ENCODE measurements at places on chromosomes 7 and 10.

GRCh38 chr7:113217314-113217713 is 99.0 kb upstream of the SMIM30 start:
- peak; percentile 76 for DNase-seq

- no peak for DNase-seq
Measured at GRCh38 chr7:66758950-66759628, 18.6 kb downstream of the RABGEF1 start.

DNA sequence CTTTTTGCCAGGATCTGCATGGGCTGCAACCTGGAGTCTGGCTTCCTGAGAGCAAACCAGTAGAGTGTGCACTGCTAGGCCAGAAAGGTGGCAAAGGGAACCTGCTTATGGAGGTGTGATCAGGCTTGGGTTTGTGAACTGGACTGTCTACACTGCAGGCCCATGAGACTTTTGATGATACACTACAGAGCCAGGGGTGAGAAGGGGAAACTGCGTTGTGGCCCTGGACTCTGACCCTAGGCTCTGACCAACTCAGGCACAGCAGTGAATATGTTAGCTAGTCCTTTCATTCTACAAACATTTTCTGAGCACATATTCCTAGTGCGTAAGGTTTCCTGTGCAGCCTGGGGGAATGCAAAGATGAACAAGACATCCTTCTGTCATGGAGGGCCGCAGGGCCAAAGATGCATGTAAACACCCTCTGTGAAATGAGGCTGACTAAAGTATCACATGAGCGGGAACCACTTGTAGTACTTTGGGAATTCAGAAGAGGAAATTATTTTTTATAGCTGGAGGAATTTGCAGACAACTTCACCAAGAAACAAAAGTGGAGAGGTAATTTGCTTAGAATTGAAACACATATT is 63.8 kb upstream of the HPS1 start:
- no peak for DNase-seq

- no peak for DNase-seq
Measured at GRCh38 chr10:23293145-23293724, 51.4 kb downstream of the C10orf67 start.

DNA sequence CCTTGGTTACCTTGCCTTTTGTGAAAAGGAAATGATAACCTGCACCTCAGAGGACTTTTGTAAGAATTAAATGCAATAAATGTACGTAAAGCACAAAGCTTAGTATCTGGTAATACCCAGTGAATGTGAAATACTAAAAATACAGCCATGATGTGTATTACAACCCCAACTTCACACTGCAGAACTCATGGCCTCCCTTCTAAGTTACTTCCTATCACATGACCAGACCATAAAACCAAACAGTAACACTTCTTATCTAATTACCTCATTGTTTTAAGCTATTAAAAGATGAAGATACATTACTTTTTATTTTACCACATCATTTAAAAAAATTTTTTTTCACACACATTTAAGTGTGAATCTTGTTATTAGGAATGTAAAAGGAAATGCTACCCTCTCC is 29.0 kb downstream of the VPS41 start:
- no peak for DNase-seq

DNA sequence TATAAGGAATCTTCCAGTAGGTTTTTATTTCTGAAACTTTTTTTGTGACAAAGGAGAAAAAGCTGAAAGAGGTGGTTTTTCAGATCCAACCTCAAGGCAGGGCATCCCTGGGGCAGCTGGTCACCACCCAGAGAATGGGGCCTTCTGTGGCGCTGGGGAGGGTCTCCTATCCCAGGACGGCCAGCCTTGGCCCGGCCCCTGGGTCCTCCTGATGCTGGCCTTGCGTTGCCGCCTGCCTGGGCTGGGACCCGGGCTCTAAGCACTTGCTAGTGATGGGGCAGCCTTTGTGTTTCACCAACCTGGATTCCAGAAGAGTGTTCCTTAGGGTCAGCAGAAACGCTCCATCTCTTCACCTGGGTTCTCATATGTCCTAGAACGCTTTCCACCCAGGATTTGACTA is 16.3 kb downstream of the SHH start:
- DNase-seq = no peak

DNA sequence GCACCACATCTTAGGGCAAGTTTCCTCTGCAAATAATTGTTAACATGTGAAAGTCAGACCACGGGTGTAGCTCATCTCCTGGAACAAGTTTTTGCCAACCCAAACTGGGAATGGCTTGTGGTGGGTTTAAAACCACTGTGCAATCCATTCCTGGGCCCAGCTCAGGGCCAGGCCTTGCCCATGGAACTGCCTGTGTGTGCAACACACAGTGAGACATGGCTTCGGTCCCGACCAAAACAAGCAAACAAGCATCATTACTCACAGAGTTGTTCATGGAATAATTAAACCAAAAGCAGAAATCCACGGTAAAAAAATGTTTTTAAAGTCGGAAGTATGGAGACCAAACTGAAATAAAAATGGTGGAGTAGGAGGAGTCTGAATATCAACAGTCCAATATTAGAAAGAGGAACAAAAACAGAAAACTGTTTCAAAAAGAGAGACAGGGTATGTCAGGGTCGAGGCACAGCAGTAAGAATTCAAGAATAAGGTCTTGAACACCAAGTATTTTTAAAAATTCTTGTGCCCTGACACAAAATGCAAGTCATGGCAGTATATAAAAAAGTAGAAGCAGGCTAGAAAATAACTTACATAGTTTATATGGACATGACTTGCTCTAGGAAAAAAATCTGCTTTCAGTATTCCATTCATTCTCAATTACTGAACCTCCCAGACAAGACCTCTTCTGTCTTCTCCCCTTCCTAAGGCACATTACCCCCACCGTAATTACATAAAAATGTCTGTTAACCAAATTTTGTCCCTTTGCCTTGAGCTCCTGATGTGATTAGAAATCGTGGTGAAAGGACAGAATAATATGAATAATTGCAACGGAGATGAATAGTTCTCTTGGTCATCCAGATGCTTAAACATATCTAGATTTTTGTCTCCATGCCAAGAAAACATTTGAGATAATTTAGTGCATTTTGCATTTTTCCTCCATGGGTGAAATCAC is 88.4 kb downstream of the FAS start:
- no peak for DNase-seq

DNA sequence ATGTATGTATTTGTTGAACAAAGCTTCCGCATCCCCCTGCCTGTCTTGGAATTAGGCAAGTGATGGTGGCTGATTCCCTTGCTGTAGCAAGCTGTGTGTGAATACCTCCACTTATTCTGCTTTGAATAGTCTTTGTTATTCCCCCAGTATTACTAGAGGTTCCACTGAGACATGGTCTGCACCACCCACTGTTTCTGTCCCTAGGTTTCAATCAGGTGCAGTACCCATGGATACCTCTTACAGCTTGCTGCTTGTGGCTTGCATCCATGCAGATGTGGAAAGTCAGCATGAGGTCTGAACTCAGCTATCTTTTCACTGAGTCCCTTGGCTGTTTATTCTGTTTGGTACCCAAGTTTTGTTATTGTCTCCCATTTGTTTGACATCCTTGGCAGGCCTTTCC is 447.4 kb downstream of the GRM8 start:
- DNase-seq = no peak

GRCh38 chr7:43943417-43944187 is 17.4 kb downstream of the UBE2D4 start:
- no peak for DNase-seq

- DNase-seq = no peak
Measured at GRCh38 chr10:114246679-114247305, 7.7 kb downstream of the VWA2 start.

GRCh38 chr7:18995811-18996426 is 121.5 kb downstream of the TWIST1 start:
- DNase-seq = no peak

DNA sequence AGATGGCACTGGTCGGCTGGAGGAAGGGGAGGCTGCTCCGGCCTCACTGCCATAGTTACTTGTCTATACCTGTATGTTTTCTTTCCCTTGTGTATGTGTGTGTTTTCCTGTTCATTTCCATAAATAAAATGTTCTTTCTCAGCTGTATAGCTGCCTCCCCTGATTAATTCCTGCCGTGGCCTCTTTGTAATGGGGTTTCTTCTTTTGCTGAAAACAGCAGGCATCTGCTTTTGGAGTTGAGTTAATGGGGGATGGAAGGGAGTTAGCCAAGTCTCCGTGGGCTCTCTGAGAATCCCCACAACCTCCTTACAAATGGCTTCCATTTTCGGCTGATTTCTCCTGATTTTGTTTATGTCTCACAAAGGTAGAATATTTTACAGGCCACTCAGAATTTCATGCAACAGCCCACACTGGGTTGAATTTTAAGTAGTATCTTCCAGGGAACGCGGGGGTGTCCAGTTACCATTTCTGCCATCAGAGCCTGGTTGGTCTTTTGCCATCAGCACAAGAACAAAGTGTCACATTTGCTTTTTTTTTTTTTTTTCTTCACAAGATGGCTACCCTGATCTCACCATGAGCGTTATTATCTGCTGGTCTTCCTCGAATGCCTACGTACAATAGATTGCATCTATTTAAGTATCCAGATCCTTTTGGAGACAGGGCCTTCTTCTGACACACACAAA is 88.1 kb upstream of the NRP1 start:
- DNase-seq = no peak

- no peak for DNase-seq
Measured at GRCh38 chr7:82530361-82530760, 86.8 kb upstream of the CACNA2D1 start.

DNA sequence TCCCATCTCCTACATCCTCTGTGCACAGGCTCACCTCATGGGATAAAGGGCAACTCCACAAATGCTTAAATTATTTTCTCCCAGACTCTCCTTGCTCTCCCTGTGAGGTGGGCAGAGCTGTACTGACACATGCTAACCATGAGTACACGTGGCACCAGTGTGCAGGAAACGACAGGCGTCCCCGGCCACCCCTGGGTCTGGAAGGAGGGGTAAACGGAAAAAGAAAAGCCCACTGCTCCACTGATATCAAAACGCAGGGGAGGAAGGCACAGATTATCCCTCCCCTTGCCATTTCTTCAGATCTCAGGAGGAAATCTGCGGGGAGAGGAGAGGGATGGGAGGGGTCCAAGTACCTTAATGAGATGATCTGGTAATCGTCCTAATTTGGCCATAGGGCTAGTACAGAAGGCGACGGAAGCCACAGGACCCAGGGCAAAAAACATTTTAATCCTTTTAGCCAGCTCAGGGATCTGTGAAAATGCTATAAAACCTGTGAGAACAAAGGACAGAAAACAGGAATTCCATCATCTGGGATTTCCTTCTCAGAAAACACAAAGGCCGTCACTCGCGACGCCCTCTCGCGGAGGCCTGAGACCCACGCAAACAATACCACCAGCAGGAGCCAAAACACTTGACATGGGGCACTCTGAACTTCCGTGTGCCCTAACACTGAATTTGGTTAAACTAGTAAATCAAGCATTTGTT is 17.8 kb upstream of the CH25H start:
- no peak for DNase-seq

GRCh38 chr10:100670828-100671479 is 74.4 kb upstream of the PAX2 start:
- no peak for DNase-seq

DNA sequence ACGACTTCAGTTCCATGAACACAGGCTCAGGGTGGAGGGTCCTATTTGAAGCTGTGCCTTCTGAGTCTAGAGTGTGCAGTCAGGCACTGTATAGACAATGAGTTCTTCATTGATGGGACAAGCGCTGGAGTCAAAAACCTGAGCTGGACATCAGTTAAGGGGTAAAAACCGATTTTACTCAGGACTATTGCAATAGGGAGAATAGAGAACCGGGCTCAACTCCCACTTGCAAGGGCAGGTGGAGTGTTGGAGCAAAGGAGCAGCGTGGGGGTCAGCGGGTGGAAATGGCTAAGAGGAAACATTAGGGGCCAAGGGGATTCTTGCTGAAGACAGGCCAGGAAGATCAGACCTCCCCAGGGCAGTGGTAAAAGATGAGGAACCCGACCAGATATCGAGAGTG is 28.5 kb downstream of the PRLHR start:
- no peak for DNase-seq

GRCh38 chr10:112208997-112209396 is 25.4 kb upstream of the GPAM start:
- DNase-seq = no peak

DNA sequence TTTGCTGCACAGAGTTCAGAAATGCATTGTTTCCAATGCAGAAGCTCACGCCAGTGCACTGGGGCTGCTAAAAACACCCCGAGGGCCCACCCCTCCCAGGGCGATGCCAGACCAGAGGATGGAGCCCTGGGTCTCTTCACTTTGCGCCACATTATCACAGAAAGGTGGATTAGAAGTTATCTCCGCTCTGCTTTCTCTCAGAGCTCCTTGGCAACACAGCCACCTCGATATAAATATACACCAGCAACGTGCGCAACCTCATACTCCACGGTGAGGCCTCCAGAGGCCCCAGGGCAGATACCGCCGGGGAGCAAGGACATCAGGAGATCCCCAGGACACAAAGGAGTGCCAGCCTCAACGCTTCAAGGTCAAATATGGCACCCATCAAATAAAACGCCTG is 121.0 kb upstream of the TBX20 start:
- DNase-seq = no peak

GRCh38 chr7:80770061-80770460 is 131.6 kb downstream of the CD36 start:
- DNase-seq = no peak

DNA sequence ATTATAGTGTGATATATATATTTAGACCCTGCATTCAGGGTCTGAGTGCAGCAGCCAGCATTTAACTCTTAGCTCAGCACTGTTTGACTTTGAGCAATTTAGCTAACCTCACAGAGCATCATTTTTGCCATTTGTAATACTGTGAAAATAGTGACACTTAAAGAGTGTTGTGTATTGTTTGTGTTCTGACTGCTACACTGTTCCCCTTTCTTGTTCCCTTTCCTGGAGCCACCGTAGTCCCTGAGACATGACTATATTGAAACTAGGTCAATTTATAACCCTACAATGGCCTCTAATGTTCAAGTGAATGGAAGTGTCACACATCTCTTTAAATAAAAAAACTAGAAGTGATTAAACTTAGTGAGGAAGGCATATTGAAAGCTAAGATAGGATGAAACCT is 20.3 kb upstream of the CD36 start:
- DNase-seq = no peak

All from COR-L47 (cell line).